ENCODE measurements at places on chromosomes 1 and 21.

DNA sequence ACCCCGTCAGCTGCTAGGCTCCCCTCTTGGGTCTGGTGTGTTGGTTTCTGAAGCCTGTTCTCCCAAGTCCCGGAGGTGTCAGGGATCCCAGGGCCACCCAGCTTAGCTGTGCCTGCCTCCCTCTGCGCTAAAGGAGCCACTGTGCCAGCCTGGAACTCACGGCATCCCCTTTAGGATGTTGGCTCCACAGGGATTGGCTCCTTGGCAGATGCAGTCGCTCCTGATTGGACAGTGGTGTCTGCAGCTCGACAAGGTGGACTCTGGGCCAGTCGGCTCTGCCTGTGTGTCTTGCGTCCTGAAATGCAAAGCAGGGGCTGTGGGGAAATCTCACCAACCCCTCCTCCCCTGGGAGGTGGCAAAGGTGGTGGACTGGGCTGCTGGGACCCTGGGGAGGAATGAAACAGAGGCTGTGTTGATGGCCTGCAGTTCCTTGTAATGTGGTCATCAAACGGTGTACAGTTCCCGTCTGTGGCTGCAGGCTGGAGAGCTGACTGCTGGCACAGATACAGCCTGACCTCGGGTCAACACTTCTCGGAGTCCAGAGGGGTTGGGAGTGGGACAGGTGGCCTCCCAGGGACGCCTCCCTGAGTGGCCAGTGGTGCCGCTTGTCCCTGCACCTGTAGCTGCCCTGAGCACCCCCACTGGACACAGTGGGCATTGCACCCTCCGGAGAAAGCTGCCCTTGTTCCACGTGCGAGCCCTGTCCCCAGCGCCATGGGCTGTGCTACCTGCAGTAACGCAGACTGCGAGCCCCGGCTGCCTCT is 11.5 kb upstream of the KCNAB2 start:
- DNase-seq: peak; percentile 30

DNA sequence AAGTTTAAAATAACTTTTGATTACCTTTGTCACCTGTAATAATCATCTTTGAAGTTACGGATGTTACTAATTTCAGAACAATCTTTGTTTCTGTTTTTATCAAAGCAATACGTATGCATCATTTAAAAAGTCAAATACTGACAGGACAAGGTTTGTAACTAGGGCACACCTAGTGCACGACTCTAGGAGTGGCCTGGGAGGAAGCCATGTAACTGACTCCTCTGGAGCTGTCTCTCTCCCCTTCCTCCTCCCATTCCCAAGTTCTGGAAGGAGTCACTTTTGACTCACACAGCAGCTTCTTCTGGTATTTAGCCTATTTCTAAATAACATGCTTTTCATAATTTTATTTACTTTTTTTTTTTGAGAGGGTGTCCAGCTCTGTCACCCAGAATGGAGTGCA is 11.8 kb upstream of the RAP1GAP start:
- DNase-seq: no peak

DNA sequence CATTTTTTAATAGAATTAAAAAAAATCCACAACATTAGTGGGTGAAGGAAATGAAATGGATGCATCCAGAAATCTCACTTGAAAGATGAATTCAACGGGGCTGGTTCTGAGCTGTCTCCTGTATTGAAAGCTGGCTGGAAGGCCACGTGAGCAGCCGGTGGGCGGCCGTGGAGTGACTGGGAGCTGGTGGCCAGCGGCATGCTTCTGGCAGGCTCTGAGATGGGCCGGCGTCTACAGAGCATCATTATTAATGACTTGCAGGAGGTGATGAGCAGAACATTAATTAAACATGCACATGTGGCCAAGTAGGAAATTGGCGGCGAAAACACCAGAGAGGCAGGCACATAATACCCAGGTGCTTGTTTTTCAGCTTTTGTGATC is 115.6 kb upstream of the LMO4 start:
- DNase-seq: no peak

GRCh38 chr1:1338278-1338677 is 7.2 kb downstream of the TAS1R3 start:
- no peak for DNase-seq

DNA sequence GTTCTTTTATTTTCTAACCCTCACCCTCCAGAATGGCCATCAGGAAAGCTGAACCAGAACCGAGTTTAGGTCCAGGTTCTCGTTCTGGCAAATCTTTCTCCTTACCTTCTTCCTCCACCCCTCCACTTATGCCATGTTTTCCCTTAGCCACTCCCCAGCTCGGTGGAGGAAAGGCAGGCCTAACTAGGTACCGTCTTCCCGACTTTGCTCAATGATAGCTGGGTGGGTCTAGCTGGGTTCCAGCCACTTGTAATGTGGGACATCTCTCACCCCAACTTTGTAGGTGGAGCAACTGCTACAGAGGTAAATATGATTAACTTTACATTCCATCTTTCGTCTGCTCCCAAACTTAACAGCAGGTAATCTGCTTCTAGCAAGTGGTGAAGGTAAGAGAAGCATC is 646 bp downstream of the BNIPL start:
- DNase-seq: no peak

DNA sequence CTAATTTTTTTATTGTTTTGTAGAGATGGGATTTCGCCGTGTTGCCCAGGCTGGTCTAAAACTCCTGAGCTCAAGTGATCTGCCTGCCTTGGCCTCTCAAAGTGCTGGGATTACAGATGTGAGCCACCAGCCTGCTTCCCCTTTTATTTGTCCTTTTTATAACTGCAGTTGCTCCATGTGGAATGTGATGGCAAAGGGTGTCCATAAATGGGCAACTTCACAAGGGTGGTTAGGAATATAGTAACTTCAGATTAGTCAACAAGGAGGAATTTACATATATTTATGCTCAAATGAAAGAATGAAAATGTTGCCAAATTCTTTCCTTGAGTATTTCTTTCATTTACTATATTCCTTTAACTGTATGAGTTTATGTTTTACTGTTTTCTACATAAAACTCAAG is 182.9 kb downstream of the BACH1 start:
- DNase-seq: no peak

- no peak for DNase-seq
Measured at GRCh38 chr21:35909456-35910223, 150.7 kb downstream of the SETD4 start.

DNA sequence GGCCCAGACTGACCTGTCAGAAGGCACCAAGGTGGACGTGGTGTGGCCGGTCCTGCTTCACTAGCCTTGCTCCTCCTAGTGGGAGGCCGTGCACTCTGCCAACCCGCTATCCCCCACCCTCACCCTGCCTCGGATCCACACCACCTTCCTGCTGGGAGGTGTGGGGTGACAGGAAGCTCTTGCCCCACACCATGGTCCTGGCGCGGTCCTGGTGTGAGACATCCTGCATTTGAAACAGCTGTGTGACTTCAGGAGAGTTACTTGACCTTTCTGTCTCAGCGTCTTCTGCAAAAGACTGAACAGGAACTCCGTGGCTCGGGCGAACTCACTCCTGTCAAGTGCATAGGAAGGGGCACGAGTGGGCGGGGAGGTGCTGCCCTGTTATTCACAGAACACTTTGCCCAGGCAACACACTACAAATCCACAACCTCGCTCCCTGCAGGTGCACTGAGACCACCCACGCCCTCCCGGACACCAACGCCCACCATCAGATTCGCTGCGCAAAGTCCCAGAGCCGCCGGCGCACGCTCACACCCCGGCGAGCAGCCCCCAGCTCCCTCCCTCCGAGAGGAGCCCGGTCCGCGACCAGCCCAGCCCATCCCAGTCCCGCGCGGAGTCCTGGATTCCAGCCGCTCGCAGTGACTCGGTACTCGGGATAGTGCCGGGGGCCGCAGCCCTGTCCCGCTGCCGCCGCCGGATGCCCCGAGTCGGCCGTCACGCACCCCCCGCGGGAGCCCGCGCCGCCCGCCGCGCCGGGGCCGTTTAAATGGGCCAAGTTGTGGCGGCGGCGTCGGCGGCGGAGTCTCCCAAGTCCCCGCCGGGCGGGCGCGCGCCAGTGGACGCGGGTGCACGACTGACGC is at the start of gene SAMD11:
Gene SAMD11, plus strand, starts transcription at position 793 of the 860 bp plus-strand sequence. CDS start 509 bp downstream, outside the sequence.
- DNase-seq: peak; percentile 53

- no peak for DNase-seq
Measured at GRCh38 chr1:180920702-180921101, 8.0 kb downstream of the KIAA1614 start.

- DNase-seq: no peak
Measured at GRCh38 chr1:63772876-63773275, 941 bp upstream of the ROR1 start.

- DNase-seq: peak; percentile 24
Measured at GRCh38 chr1:206117151-206117948, at the start of gene AVPR1B. TSS of gene AVPR1B (minus strand) at chr1:206117388. CDS start at chr1:206116890, 498 bp downstream.

DNA sequence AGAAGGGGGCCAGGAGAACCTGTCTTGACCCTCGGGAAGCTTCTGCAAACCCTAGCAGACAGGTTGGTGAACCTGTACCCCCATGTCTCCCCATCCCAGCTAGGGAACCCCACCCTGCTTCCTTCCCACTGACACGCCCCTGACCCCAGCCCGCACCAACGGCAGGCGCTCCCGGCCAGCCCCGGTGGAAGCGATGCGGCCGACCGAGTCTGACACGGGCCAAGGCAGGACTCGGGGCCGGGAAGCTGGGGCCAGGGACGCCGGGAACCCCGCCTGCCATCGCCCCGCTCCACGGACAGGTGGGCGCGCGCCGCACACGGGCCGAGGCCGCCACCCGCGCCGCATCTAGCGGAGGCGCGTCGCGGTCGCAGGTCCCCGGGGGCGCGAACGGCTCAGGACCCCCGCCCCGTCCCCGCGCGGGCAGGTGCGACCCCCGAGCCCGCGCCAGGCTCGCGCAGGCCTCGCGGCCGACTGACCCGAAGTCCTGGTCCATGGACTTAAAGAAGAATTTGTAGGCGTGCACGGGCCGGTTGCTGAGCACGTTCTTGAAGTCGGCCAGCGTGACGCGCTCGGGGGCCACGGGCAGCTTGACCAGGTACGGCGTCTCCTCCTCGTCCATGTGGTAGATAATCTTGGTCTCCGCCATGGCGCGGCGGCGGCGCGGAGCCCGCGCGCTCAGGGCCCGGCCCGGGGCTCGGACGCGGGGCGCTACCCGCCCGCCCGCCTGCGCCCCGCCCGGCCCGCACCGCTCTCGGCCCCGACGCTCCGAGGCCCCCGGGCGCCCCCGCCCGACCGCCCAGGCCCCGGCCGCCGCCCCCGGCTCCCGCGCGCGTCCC is 580 bp downstream of the DVL1 start:
- peak; percentile 34 for DNase-seq

- DNase-seq: no peak
Measured at GRCh38 chr21:41499920-41500319, 8.0 kb downstream of the TMPRSS2 start.

- no peak for DNase-seq
Measured at GRCh38 chr1:236870721-236871120, 75.6 kb downstream of the MTR start.

DNA sequence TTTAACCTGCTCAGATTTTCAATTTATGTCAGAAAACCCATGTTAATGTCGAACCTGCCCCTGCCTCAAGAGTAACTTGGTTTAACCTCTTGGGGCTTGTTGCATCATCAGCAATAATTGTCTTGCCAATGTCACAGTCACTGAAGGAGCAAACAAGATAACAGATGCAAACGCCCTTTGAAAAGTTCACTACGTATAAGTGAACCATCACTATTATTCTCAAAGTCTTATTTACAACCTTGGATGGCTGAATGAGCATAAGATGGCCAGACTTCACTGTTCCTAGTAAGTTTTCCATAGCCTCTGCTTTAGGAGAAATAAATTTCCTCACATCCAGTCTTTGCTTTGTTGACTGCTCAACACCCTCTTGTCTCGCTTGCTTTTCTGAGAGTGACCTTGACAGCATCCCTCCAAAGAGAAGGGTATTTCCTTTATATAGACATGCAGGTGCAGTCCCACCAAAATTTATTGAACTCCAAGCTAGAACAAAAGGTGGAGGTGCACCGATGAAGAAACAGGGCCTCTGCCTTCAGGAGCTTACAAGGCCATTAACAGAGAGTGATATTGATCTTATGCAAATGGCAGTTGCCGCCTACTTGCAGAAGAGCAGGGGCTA is 749 bp upstream of the LRIG2 start:
- no peak for DNase-seq

DNA sequence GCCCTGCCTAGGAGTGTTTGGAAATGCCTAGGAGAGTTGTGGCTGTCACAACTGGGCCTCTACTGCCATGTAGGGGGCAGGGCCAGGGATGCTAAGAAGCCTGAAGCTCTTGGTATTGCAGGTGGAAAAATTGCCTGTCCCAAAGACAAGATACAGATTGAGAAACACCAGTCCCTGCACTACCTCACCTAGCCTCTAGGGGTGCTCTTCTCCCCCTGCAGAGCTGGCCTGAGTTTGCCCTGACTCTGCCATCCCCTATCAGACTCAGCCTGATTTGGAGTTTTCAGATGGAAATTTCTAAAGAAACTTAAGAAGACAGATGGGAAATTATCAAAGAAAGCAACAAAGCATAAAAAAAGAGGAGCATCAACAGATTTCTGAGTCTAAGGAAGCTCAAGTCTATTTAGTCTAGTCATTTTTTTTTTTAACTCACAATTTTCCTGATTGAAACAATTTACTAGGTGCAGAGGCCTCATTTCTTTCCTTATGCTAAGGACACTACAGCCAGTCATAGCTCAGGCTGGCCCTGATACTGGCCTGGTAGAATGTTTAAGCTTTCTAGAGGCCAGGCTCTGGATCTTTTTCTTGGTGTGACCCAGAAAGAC is 61.4 kb upstream of the LRRN2 start:
- peak; percentile 43 for DNase-seq

GRCh38 chr1:57124170-57124569 is 158.4 kb upstream of the C8B start:
- DNase-seq: no peak

- DNase-seq: no peak
Measured at GRCh38 chr21:42465008-42465802, 30.8 kb downstream of the RSPH1 start.

DNA sequence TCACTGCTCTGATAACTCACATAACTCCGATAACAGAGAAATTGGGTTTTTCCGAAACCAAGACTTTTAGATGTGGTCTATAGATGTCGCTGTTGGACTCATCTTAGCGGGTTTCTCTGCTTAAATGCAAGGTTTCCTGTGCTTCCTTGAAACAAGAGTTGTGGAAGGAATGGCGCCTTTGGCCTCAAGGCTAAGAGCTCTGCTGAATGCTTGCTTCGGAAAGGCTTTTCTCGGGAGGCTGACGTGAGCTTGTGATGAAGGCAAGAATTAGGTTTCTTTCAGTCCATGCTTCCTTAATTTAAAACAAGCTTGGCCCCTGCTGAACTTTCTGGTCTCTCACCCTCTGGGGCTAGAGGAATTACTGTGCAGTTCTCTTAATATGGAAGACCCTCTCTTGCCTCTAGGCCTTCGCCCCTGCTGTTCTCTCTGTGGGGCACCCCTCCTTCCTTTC is 113.5 kb downstream of the MAP3K21 start:
- peak; percentile 43 for DNase-seq

DNA sequence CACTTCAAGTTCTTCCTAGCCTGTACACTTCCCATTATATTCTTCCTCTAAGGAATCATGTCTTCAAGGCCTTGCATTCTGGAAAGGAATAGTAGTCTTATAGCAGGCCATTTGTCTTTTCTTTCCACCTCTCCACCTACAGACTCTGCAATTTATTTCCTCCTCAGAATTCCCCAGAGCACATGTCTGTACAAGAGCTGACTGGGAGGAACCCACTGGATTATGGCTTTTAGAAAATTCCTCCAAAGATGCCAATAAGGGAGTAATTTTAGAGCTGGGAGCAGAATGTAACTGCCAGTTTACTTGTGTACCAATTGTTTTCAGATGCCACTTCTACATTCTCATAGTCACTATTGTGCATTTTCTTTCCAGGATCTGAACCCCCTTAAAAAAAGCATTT is 3.4 kb upstream of the PSMG1 start:
- DNase-seq: no peak
